ENCODE measurements at places on chromosomes 1 and 21.

DNA sequence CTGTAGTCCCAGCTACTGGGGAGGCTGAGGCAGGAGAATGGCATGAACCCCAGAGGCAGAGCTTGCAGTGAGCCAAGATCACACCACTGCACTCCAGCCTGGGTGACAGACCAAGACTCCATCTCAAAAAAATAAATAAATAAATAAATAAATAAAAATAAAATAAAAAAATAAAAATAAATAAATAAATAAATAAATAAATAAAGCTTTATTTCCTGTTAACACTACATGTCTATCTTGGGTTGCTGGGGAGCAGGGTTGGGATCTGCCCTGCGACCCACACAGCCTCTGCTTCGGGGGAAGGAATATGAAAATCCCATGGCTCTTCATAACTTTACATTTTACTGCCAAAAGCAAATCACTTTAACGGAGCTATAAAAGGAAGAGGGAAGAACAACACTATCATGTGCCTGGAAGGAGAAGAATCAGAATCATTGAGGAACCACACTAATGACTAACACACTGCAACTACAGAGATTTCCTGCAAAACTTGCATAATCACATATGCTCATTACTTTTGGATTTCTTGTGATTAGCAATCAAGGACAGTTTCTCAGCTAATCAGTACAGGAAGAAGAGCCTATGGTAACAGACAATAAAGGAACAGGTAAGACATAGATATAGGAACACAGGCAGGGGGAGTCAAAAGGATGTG lies 72.8 kb upstream of the CD55 start:
- no peak for DNase-seq

DNA sequence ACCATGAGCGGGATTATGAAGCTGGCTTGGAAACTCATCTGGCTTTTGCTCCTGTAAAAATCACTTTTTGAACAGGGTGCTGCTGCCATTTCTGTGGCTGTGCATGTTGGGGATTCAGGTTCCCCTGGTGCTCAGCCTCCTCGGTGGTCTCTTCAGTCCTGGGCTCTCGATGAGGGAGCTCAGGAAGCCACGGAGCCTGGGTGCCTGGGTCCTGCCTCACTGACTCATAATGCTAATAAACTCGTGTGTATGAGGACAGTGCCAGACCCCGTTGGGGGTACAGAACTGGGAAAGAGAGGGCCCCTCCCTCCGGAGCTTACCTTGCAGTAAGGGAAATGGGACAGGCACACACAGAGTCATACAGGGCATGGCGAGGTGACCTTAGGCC lies 5.8 kb downstream of the COQ8A start:
- DNase-seq: no peak

DNA sequence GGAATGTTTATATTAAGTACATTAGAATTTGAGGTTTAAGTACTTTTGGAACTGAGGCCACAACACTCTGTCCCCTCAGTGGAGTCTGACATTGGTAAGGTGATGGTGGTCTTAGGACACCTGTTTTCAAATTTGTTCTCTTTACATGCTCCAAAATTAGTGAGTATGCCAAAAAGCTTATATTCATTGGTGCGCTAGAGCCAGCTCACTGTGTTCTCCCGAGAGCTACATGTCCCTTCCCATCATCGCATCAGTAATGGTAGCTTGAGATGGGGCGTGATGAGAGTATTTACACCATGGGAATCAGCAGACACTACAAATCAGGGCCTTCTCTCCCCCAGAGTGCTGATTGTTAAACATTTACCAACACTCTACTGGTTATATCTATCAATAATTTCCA lies 19.5 kb downstream of the ETS2 start:
- DNase-seq: no peak

- no peak for DNase-seq
Observed at GRCh38 chr1:2934642-2935081, 86.6 kb upstream of the ACTRT2 start.

GRCh38 chr1:240663169-240663879 lies 51.4 kb upstream of the GREM2 start:
- DNase-seq: peak; percentile 44

- no peak for DNase-seq
Observed at GRCh38 chr1:87219141-87219540, 109.5 kb upstream of the LMO4 start.

DNA sequence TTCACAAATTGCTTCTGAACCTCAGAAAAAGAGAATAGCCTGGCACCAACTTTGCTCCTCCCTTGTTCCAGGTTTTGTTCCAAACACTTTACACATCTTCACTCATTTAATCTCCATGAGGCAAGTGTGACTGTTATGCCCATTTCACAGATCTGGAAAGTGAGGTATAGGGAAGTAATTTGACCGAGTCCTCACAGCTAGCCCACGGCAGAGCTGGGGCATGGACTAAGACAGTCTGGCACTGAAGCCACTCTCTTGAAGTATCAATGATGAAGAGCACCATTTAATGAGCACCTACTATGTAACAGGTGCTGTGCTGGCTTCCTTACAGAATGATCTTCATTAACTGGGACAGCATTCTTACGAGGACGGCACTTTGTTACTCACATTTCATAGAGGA lies 19.0 kb downstream of the C1QB start:
- no peak for DNase-seq

GRCh38 chr1:112359961-112360767 lies 35.9 kb upstream of the CTTNBP2NL start:
- DNase-seq: no peak

DNA sequence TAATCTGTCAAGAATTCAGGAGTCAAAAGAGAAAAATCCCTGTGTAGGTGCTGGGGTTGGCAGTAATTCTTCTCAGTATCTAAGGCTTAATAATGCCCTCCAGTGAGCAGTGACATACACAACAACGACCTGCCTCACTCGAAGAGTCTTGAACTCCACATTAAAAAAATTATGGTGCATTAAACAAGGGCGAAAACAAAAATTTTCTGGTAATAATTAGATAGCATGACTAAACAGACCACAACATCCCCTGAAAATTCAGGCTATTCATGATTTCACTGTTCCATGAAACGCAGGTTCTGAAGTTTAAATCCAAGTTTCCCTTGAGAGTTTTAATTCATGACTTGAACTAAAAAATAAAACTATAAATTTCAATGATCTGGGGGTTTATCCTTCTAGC lies 5.1 kb downstream of the SRSF4 start:
- no peak for DNase-seq

- DNase-seq: no peak
Observed at GRCh38 chr1:172478485-172478884, 34.6 kb upstream of the PIGC start.

DNA sequence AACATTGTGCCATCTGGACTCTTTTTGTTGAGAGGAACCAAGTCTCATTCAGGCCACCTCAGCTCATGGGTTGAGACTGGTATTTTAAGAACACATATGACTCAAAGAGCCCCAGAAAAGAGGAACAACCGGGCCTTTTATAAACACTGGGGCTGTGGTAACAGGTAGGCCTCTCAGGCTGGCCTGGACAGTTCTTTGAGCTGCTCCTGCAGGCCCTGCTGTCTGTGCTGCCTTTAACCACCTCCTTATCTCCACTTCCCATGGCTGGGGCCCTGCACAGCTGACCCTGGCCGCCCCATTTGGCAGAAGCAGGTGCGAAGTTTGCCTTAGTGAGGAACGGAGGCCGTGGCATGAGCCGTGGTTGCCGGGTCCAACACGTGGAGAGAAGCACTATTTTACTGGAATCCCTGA lies 163.3 kb downstream of the RHOU start:
- no peak for DNase-seq

DNA sequence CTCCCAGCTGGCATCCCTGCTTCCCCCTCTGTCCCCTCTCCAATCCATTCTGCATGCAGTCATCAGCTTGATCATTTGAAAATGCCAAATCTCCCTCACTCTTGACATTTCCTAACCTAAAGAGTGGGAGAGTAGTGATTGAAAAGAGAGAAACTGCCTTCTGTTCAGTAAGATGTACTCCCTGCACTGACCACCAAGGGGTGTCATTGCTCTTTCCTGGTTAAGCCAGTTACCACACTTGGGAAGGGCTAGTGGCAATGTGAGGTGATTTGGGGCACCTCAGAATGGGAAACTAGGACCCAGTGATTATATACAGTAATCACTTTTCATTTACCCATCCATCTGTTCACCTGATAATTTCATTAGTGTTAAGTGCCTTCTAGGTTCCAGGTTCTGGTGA lies 6.9 kb upstream of the TMEM269 start:
- peak; percentile 84 for DNase-seq

- no peak for DNase-seq
Observed at GRCh38 chr1:89565521-89565920, 40.9 kb downstream of the LRRC8B start.

DNA sequence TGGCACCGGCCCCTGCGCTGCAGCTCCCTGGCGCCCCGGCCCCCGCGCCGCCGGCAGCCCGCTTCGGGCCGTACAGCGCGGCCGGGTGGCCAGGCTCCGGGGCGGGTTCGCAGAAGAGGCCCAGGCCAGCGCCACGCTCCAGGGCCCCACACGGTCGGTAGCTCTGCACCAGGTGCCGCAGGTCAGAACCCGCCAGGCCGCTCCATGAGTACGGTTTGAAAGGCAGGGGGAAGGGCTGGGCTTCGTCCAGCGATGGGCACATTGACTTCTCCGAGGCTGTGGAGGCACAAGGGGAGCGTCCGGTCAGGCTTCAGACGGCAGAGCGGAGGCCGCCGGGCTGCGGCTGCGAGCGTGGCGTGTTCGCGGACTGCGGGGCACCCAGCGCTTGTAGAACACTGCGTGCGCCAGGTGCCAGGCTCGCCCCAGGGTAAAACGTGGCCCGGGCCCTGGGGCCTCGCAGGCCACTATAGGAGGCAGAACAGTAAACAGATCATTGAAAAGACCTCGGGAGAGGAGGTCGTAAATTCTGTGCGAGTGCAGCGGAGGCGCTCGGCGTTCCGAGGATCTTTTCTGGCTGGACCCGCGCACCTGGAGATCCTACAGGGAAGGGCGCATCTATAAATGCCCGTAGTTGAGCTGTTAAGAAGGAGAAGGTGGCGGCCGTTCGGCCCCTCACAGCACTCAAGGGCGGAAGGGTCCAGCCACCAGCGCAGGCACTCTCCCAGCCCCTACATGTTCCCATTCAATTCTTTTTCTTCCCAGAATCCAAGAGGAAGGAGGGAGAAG lies 5.7 kb downstream of the GFI1 start:
- DNase-seq: no peak

- DNase-seq: no peak
Observed at GRCh38 chr1:179425186-179425585, 59.4 kb downstream of the AXDND1 start.

- DNase-seq: no peak
Observed at GRCh38 chr1:243851765-243852164, 1.7 kb upstream of the AKT3 start.

DNA sequence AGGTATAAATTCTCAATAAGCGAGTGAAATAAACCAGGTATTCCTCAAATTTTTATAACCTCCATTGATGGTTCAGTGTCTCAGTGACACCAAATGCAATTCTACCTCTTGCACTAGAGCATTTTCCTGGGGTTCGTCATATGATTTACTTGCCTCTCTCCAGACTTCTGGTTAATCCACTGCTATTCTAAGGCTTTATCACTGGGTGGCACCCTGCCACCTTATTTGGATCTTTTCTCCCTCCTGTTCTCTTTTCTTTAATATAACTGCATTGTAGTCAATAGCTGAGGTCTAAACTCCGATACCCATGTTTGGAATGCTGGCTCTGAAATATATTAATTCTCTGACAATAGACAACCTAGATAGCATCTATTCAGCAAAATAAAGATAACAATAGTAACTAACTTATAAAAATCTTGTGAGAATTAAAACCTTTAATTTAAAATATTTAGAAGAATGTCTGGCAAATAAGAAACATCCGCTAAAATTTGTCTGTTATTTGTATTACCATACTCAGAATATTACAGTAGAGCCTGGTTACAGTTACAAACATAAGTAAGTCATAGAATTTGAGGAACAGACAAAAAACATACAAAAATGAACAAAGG lies 436.4 kb downstream of the PLA2G4A start:
- peak; percentile 73 for DNase-seq

GRCh38 chr1:15008783-15009729 lies 144.5 kb upstream of the TMEM51 start:
- no peak for DNase-seq

GRCh38 chr1:218991089-218991488 lies 182.6 kb upstream of the LYPLAL1 start:
- DNase-seq: peak; percentile 84

DNA sequence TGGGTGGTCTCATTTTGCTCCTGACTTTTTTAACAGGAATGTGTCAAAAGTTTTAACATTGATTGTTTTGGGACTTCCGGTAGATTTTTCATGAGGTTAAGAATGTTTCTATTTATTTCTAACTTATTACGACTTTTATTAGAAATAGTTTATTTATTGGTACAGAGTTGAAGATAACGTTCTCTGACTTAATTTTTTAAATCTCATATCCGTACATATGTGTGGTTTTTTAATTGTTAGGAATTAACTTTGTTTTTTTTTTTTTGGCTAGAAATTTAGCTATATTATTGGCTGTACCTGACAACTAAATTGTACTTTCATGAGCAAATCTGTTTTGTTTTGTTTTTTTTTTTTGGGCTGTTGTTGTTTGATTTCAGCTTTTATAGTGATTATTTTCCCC lies 32.0 kb downstream of the RNF2 start:
- no peak for DNase-seq

DNA sequence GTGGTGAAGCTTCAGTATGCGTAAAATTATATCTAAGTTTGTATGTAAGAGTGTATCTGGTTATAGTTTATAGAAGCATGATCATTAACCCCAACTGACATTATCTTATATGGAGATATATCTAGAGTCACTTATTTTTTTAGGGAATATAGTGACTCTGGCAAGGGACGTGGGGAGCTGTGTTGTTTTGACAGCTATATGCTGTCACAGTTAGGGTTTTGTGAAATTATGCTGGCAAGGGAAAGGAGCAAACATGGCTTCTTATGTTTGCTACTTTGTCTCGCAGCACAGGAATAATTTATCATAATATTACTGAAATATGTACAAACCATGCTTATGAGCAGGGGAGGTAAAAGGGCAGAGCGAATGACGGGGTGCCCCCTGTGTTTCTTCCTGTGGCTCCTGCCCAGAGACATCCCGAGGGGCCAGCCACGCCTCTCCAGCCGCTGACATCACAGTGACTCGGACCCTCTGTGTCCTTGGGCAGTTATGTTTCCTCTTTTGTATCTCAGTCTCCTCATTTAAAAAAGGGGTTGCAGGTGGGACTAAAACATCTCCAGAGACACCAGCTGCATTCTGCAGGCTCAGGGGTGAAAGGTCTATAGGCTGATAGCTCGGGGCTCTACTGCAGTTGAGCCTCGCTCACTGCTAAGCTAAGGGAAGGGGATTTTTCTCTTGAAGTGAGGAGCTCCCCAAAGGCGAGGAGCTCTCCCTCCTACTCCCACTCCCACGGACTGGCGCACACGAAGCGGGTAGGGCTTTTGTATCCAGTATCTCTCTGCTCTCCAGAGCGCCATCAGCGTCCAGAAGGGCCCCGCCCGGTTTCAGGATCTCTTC lies 14.9 kb downstream of the A3GALT2 start:
- DNase-seq: no peak

DNA sequence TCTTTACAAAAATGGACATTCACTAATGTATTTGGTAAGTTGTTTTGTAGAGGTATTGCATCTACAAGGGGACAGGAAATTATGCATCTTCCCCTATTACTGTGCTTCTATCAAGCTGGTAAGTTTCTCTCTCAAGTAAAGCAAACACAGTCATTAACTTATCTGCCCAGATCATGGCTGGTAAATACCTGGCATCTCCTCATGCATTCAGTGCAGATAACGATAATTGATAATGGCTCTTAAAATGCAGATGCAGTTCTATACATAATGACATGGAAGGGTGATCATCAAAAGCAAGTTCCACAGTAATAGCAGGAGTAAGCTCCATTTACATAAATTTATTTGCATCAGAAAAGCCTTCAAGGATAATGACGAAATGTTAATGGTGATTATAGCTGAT lies 122.4 kb downstream of the SIPA1L2 start:
- no peak for DNase-seq

Data from NCI-H524 (cell line).